ENCODE measurements at places on chromosomes 1 and 21.

GRCh38 chr1:910881-911721 lies 12.6 kb upstream of the SAMD11 start:
- DNase-seq = no peak

DNA sequence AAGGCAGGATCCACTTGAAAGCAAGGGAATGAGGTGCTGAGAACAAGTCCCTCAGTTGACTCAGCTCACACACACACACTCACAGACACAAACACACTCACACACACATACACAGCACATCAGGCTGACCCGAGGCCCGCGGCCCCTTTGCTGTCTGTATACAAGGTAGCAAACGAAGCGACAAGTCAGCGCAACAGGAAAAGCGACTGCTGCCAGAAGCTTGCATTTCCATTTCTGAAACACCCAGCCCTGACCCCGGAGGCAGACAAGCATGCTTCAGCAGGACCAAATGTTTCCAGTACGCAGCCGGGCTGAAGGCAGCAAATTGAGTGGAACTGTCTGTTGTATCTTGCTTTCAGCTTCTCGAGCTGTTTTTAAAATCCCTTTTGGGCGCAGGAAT lies 501.6 kb downstream of the NPHP4 start:
- no peak for DNase-seq

DNA sequence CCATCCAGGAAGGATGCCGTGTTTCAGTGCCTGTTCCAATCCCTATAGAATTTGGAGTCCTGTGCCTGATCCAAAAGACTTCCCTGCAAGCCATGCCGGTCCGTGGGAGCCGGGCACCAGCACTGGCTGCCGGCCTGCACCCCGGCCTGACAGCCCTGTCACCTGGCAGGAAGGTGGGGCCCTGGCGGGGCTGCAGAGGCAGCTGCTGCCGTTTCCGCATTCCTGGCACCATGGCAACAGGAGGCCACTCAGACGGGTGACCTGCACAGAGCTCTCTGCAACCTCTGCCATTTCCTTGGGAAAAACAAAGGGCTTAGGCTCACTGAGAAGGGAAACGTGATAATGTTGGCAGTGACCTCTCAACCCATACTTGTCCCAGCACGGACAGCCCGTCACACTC lies 63.2 kb upstream of the TMEM51 start:
- no peak for DNase-seq

- DNase-seq = no peak
These were observed 67.5 kb upstream of the GFI1 start for GRCh38 chr1:92554216-92554615.

- no peak for DNase-seq
These were observed 384.4 kb downstream of the ADGRL2 start for GRCh38 chr1:82185084-82185483.

DNA sequence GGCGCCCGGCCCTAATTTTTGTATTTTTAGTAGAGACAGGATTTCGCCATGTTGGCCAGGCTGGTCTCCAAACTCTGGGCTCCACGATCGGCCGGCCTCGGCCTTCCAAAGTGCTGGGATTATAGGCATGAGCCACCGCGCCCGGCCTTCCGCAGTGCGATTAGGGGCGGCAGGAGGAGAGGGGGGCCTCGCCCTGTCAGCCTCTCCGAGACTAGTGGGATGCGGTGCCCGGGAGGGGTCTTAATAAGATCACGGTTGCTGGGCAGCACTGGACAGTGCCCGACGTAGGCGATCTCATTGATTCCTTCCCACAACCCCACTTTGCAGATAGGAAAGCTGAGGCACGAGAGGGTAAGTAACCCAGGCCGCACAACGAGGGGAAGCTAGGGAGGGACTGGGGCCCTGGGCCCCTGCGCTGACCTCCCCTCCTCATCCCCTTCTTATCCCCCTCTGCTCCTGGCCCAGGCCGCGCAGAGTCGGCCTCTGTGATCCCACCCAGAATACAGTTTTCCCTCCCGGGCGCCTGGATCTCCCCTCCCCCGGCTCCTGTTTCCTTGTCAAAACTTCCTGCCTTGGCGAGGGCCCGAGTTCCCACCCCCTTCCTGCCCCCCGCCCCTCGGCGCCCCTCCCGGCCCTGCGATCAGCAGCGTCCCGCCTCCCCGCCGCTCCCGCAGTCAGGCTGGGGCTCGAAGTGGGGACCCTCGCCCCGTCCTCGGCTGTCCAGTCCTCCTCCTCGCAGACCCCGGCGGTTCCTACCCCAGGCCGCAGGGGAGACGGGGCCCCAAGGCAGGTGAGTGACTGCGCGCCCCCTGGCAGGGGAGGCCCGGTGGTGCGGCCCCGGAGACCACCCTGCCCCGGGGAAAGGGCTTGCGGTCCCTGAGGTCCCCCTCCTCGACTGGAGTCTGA lies at the start of gene PEAR1:
Gene PEAR1 (plus strand): TSS at position 671 of the 906 bp plus-strand sequence. CDS start 10,209 bp downstream, outside the sequence.
- no peak for DNase-seq

Measured in stimulated activated CD4-positive, alpha-beta T cell treated with anti-CD3 and anti-CD28 coated beads, TNF-alpha, amount 100 ng/mL, for 1 hour (primary cell).